ENCODE measurements at places on chromosomes 16 and 17.

- no peak for DNase-seq
Measured at GRCh38 chr17:46150216-46150963, 42.8 kb downstream of the KANSL1 start.

DNA sequence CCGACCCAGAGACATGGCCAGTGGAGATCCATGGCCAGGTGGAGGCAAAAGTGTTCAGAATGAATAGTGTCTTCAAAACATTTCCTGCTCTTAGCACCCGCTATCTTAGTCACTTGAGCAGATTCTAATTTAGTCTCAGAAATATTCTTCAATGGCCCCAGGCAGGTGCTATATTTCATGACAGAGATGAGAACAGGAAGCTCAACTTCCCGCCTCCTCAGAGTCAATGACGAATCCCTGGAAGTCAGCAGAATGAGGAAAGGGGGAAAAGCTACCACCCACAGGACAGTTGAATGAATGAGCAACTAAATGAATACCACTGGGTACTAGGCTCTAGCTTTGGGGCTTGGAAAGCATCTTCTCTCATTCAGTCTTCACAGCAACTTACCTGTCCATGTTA, 147.2 kb downstream of the ASIC2 start:
- no peak for DNase-seq

DNA sequence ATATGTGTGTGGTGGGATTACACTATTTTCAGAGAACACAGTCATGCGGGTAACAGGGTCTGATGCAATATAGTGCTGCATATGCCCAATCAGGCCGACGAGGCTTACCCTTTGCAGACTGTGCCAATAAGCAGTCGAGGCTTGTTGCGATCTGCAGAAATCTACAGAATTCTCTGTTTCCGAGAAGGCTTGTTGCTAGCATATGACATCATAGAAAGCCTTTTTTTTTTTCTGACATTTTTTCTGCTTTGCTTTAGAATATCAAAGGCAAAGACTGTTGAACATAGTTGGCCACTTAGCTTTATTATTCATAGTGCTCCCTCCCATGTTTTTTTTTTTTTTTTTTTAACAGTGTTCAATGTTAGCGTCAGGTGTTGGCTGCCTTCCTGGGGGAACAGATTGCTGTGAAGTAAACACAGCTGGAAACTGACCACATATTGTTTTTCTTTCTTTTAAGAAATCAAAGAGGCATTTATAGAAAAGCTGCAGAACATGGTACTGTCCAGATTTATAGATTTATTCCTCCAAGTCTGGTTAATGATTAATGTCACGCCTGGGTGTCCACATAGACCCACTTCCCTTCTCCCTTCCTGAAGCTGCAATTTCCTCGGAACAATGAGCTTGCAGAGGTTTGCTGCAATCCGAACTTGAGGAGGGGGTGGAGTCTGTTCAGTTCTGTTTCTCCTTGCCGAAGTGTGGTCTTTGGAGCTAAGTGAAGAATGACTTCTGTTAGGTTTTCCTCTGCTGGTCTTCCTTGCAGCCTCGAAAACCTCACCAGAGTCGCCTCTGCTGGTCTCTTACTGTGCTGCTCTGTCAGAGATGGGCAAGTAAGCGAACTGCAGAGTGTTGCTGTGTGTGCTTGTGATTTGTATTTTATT, 87.3 kb downstream of the MAP2K6 start:
- peak; percentile 68 for DNase-seq

DNA sequence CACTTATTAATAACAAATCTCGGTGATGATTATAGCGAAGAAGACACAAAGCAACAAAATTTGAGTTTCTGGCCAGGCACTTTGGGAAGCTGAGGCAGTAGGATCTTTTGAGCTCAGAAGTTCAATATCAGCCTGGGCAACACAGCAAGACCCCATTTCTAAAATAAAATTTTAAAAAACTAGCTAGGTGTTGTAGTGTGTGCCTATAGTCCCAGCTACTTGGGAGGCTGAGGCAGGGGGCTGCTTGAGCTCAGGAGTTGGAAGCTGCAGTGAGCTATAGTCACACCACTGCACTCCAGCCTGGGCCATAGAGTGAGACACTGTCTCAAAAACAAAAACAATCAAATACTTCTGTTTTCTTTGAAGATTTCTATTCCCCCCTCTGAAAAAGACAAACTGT, 104.9 kb downstream of the SYCE1L start:
- DNase-seq = no peak

- DNase-seq = no peak
Measured at GRCh38 chr16:19228575-19228974, 57.0 kb upstream of the CLEC19A start.

GRCh38 chr17:82055023-82055964, 3.6 kb downstream of the GPS1 start:
- DNase-seq = no peak

DNA sequence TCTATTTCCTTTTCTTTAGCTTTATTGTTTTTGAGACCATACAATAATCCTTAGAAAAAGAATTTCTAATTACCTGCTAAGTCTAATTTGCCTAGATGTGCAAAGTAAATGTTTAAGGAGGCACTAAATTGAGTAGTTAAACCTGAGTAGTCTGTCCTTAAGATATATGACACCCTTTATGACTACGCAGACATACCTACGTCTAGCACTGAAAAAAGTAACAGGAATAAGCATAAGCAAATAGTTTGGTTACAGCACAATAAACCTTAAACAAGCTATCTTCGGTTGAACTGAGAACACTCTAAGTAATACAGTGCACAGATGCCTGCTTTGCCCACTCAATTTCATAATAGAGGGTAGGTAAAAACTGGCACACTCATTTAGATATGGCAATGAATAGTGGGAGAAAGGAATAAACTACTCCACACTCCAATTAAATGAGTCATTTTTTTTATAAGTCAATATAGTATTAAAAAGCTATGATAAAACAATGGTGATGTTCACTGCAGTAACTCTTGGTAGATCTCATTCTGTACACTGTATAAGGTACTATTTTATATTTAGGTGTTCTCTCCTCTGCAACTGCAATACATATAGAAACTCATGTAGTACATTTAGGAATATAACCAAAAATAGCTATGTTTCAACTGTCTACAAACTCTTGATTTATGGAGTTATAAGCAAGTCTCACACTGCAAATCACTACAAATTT, 19.7 kb upstream of the INTS2 start:
- DNase-seq = no peak

DNA sequence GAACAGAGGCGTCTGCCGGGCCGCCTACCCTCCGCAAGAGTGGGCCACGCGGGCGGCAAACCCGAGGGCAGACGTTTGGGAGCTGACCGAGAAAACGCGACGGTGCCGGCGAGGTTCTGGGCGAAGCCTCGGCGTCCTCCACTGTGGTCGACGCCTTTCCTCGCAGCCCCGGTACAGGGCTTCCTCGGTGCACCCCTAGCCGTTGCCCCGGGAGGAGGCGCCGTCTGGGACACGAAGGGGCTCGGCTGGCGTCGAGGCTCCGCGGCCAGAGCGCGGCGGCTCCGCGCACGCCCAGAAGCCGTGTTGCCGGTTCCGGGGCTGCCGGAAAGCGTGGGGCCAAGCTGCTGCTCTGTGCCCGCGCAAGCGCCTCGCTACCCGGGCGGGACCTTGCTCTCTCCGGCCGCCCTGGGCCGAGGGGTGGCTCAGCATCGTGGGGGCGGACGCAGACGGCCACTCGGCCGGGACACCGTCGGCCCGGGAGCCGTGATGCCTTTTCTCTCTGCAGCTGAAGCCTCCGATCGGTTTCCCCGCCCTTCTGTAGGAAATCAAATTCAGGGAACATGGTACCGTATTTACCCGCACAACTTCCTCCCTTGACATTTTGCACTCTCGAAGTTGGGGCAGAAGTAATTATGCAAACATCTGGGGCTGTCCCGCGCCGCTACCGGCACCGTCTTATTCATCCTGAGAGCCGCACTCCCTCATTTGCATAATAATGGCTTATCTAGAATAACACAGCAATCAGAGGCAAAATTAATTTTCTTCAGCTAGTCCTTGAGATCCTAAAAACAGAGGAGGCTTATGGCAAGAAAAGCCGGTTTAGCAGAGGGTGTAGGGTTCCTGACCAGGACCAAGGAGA, 7.3 kb upstream of the CBX8 start:
- no peak for DNase-seq

Data from NCI-H1105 treated with DMSO at 0.1 percent for 48 hours (cell line).